ENCODE measurements at places on chromosomes 4 and X. TPM values are rescaled to one million over a fixed set of nuclear protein-coding genes. Genes with fewer than 3 reads are reported as not detected.

GRCh38 chr4:2194496-2194895 is 47.4 kb downstream of the HAUS3 start:
- DNase-seq, result no peak

DNA sequence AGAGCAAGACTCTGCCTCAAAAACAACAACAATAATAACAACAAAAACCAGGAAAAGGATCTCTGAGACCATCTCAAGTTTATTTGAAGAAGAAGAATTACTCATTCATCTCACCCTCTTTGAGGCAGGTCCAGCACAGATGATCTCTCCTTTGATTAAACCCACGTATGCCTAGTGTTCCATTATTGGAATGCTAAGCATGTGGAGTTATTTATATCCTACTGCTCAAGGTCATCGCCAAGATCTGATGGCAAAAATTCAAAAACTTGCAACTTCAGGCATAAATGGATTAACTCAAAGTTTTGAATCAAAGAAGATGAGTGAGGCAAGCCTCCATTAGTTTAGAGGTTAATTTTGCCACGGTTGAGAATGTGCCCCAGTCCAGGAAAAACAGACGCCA is 184.2 kb downstream of the DHRSX start:
- DNase-seq, result no peak

DNA sequence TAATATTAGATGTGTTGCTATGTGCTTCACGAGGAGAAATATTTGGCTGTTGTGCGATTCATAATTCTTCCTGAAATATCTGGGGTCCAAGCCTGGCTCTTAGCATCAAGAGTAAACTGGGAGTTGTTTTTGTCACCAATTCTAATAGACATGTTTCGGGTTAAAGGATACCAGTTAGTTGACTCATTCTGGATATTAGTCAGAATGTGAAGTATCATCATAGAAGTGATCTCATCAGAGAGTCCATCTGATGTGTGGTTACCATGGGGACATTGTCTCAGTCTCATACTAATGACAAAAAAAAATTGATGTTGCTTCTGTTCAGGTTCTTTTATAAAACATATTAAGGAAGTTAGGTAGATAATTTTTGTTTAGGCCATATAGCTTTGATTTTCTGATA is 57.2 kb upstream of the MTMR1 start:
- no peak for DNase-seq

- no peak for DNase-seq
Observed at GRCh38 chr4:188372829-188373228, 233.6 kb downstream of the TRIML1 start.

GRCh38 chr4:25860586-25861279 is 2.1 kb downstream of the SEL1L3 start:
- DNase-seq, result no peak

GRCh38 chr4:119020158-119020557 is 115.5 kb upstream of the MYOZ2 start:
- DNase-seq, result no peak

DNA sequence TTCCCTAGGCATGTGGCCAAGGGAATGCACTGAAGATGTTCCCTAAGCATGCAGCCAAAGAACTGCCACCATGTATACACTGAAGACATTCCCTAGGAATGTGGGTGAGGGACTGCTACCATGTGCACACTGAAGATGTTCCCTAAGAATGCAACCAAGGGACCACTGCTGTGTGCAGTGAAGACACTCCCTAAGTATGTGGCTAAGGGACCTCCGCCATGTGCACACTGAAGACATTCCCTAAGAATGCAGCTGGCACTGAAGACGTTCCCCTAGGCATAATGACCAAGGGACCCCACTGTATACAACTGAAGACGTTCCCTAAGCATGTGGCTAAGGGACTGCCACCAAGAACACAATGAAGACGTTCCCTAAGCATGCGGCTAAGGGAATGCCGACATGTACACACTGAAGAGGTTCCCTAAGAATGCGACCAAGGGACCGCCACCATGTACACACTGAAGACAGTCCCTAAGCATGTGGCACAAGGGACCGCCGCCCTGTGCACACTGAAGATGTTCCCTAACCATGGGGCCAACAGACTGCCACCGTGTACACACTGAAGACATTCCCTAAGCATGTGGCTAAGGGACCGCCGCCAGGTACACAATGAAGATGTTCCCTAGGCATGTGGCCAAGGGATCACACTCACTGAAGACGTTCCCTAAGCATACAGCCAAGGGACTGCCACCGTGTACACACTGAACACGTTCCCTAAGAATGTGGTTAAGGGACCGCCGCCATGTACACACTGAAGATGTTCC is 25.6 kb downstream of the DHRSX start:
- DNase-seq, result no peak

Gene GASK1B
- total RNA-seq, result 0.55 TPM

Measured in naive thymus-derived CD8-positive, alpha-beta T cell (primary cell).